ENCODE measurements at places on chromosomes 2 and 18.

- peak; percentile 50 for DNase-seq
These were observed 27.8 kb upstream of the GAREM2 start for GRCh38 chr2:26144953-26145680.

GRCh38 chr2:35228584-35228983 lies 1127.0 kb upstream of the CRIM1 start:
- no peak for DNase-seq

DNA sequence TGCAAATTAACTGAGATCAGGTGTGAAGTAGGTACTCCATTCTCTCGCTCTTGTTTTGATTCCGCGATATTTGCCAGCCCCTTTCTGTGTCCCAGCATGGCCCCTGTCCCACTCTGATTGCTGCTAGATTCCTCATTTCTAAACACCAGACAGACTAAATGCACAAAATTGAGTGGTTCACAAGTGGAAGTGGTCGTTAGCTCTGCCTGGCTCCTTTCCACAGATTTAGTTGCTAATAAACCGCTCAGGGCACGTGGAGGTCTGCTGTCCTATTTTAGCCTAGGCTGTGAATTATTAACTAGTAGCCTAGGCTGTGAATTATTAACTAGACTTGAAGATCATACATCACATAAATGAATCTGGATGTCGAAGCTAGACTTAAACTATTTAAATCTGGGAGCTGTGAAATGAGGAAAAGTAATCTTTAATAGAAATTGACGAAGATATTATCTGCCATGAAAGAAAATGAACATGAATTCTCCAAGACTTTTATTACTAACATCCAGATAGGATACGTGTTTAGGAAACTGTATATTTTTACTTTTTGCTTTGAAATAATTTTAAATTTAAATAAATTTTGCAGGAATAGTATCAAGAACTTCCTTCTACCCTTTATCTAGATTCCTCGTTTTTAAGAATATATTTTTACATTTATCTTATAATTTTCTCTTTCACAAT lies 3.7 kb downstream of the IL1RL2 start:
- peak; percentile 44 for DNase-seq

DNA sequence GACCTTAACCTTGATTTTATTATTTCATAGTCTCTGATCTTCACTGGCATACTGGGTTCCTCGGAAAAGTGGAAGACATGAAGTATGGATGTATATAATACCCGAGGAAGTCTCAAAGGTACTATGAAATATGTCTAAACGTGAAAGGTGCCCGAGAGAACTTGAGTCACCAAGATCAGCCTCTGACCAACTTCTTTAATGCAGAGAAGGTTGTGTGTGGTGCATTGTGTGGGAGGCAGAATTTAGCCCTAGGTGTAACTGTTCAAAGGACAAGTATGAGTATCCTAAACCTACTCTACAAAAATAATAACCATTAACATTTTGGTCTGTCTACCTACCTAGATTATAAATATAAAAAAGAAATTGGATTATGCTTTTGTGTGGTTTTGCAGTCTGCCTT lies 36.1 kb downstream of the OSBPL6 start:
- DNase-seq = no peak

GRCh38 chr2:675460-675859 lies 1.7 kb downstream of the TMEM18 start:
- no peak for DNase-seq

GRCh38 chr18:35117372-35117771 lies 76.2 kb downstream of the MAPRE2 start:
- DNase-seq = no peak

GRCh38 chr2:186477790-186478189 lies 8.3 kb upstream of the ZC3H15 start:
- no peak for DNase-seq

GRCh38 chr2:68126561-68126960 lies 31.1 kb upstream of the PNO1 start:
- no peak for DNase-seq

GRCh38 chr2:188291142-188291616 lies 495 bp upstream of the GULP1 start:
- DNase-seq = no peak

- DNase-seq = no peak
These were observed 14.4 kb downstream of the ADCYAP1 start for GRCh38 chr18:919078-919477.

DNA sequence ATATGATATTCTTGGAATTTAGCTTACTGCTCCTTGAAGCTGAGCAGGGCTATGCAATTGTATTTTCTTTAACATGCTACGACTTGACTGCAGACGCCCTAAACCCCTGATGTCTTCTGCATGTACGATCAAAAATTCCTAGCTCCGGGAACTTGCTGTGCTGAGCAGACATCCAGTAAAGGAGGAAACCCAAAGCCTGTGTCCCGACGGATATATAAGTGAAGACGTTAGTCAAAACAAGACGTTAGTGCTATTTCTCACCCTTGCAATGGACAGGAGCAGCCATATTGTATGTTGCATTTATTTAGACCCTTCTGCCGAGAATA lies 51.5 kb downstream of the SETBP1 start:
- no peak for DNase-seq

DNA sequence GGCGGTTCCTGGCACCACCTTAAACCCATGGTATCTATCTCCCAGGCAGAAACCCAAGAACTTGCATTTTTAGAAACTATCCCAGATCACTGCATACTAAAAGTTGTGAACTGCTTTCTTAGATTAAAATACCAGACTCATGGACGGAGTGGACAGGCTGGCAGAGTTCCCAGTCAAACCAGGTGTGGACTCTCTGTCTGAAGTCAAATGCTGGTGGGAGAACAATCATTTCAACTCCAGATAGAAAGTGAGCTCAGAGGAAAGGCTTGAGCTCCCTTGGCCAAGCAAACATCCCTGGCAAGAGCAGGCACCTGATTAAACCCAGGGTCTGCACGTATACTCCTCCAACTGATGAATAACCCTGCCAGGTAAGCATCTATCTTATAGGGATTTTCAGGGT lies 19.5 kb downstream of the NXPH2 start:
- DNase-seq = no peak

GRCh38 chr2:230893338-230893737 lies 28.6 kb downstream of the ITM2C start:
- no peak for DNase-seq

DNA sequence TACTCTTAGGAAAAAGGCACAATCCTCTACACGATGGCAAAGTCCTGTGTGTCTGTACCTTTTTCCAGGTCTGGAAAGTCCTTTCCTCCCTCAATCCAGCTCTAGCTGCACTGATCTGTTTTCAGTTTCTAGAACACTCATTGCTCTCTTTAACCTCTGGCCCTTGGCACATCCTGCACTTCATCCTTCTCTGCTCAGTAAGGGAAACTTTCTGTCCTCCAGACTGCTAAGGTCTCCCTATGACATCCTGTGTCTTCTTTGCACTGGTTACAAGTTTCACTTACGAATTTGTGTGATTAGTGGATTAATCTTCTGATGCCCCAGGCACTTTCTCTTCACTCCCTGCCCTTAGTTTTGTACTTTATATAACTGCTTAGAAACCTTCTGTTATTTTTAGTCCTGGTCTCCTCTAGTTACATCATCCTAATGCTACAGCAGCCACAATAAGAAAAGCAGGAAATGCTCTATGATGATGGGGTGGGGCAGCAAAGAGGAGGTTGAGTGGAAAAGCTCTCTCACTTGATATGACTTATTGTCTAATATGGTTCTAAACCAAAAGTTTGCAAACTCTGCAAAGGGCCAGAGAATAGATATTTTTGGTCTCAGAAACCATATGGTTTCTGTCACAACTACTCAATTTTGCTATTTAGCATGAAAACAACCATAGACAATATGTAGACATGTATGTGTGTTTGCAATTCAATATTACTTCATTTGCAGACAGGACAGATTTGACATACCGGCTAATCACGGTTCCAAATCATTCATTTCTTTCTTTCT lies 568.2 kb downstream of the THSD7B start:
- DNase-seq = no peak

DNA sequence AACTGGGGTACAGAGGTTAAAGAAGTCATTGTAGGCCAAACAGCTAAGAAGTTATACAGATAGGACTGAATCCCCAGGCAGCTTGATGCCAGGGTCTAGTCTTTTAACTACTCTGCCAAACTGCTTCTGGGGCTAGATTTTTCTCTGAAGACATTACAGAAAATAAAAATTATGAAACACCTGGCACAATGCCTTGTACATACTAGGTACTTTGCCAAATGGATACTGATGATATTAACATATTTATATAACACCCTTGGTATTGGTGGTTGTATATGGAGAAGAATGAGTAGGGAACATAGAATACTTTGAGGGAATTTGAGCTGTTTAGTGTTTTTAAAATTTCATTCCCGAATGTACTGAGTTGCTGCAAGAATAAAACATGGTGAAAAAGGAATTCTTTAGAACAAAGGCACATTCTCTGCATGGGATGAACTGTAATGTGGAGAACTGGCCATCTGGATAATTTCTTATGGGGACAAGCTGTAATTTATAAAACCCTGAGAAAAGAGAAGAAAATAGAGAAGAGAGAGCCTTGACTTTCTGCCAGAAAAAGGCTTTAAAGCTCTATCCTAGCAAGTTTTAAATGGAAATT lies 210.9 kb upstream of the TMEM200C start:
- no peak for DNase-seq

- DNase-seq = no peak
These were observed 137.7 kb downstream of the PXDN start for GRCh38 chr2:1606421-1607235.

DNA sequence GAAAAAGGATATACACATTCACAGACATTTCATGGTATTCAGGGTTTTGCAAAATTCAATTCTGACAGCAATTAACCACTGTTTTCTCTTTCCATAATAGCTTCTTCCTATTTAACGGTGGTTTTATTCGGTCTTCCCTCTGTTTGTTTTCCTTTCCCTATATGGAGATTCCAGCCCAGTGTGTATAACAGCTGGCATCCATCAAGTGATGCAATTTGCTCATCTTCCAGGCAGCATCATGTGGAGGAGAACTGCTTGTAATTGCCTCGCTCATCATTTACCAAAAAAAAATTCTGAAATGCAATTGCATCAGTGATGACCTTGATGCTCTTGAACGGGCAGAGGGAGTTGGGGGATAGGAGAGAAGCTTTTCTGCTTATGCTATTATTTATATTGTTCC lies 165.9 kb upstream of the PGAP1 start:
- no peak for DNase-seq
